ENCODE measurements at places on chromosomes 12 and 14.
A peak's percentile ranks its signal among the peaks of the same experiment; 100 is the strongest.

- DNase-seq: no peak
These were observed 128.3 kb downstream of the SLC16A7 start for GRCh38 chr12:59724011-59724695.

DNA sequence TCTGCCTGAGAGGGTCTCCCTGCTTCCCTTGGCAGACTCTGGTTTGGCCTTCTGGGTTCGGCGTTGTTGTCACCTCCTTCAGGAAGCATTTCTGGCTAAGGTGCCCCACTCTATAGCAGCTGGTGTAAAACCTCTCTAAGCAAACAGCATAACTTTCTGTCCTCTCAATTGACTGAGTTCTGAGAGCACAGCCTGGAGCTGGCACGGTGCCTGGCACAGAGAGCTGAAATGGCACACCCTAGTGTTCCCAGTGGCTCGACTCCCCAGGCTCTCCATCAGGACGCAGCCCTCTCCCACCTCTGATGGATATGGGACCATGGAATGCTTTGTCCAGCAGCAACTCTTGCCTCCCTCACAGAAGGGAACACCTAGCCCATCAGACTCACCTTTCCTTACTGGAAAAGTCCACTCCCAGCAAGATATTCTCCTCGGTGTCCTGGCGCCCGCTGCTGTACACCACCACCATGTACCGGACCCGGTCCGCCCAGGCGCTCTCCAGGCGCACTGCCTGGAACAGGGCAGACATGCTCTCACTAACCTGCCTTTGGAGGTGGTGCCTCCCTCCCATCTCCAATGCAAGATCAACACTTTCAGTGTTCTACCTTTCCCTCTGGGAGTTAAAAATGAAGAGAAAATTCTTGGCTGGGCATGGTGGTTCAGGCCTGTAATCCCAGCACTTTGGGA, 40.6 kb downstream of the SSH1 start:
- DNase-seq: no peak

DNA sequence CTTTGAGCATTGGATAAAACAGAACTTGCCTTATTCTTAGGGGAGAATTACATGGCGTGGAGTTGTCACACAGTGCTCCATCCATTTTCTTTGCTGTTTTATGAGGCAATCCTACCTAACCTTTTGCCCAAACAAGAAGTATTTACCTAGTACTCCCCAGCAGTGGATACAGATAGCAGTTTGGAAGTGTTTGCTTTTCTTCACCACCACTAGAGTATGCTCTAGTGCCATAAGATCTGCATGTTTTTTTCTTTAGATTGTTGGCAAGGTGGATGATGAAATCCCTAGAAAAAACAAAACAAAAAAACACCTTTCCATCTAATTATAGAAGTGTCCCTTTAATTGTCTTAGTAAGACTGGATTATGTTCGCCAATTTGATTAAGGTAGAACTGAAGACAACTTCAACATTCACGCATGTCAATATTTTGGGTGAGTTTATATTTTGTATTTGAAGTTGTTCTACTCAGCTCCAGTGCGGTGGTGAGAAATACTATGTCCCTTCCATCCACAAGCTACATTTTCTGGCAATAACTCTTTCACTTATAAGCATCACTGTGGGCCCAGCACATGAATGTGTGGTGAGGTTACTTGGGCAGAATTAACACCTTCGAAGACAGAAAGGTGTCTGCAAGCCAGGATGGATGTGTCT, 23.6 kb upstream of the TMEM260 start:
- no peak for DNase-seq

- peak; percentile 75 for DNase-seq
These were observed 29.5 kb upstream of the RHOJ start for GRCh38 chr14:63174760-63175191.

GRCh38 chr12:124804011-124804621, 59.5 kb downstream of the SCARB1 start:
- no peak for DNase-seq

- DNase-seq: peak; percentile 94
These were observed 6.0 kb downstream of the GAPDH start for GRCh38 chr12:6540181-6540877.

- DNase-seq: no peak
These were observed 846 bp downstream of the SLIRP start for GRCh38 chr14:77708749-77709148.

DNA sequence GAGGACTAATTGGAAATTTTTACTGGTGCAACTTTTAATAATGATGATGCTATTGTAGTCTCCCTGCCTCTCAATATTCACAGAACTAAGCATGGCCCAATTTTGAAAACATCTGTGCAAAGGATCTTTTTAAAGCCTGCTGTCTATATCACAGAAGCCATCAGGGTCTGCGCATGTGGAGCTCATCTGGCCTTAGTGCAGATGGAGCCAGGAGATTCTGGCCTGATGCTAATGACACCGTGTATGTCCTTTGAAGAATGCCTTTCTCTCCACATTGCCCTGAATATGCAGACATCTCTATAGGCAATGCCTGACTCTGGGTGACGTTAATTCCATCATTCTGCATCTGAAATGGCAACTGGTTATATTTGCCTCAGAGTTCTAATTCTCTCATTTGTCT, 1205.9 kb downstream of the AACS start:
- no peak for DNase-seq

GRCh38 chr12:110844551-110845338, 2.0 kb upstream of the CCDC63 start:
- DNase-seq: no peak

GRCh38 chr12:106044773-106045172, 94.0 kb downstream of the NUAK1 start:
- DNase-seq: peak; percentile 22

- peak; percentile 42 for DNase-seq
These were observed at the start of gene ENO2 for GRCh38 chr12:6914246-6914946. Gene ENO2 (plus strand): TSS chr12:6914580. CDS start chr12:6915833, 1,253 bp downstream.

GRCh38 chr12:24386836-24387235, 437.4 kb upstream of the SOX5 start:
- DNase-seq: no peak

GRCh38 chr12:117052386-117053049, 46.7 kb downstream of the TESC start:
- DNase-seq: no peak
